ENCODE measurements at places on chromosomes 12 and 14. TPM values are rescaled to one million over a fixed set of nuclear protein-coding genes. Genes with fewer than 3 reads are reported as not detected.

Gene PRR4
- 1.9 TPM for total RNA-seq

Gene CPNE6
- total RNA-seq: not detected

Gene CLEC7A
- total RNA-seq: not detected

Gene PTPN6
- total RNA-seq: 14.0 TPM

Gene DAD1
- 364 TPM for total RNA-seq

Gene KRT72
- total RNA-seq: not detected

Gene BCL11B
- total RNA-seq: 0.24 TPM

Gene OR4K5
- total RNA-seq: not detected

Gene SLCO1B1
- total RNA-seq: 0.42 TPM

Gene SELPLG
- 0.95 TPM for total RNA-seq

Gene DDHD1
- 6.9 TPM for total RNA-seq

Gene IL31
- not detected for total RNA-seq

Gene FERMT2
- 44.4 TPM for total RNA-seq

Gene TMCC3
- 1.1 TPM for total RNA-seq

Gene KLHDC1
- 0.76 TPM for total RNA-seq

Gene FAM186B
- 0.16 TPM for total RNA-seq

Gene PROX2
- total RNA-seq: not detected
